Right lobe of liver (tissue), 6 donors: ENCODE measurements at places on chromosomes 3 and 15.

- no peaks in the 10 kb centered on the region for H3K36me3 ChIP-seq
- H3K4me1 ChIP-seq = peaks cover 8% of the 10 kb centered on the region
- peak overlapping the region; percentile 40 for H3K27ac ChIP-seq
- DNase-seq = no peak
- H3K27me3 ChIP-seq = no peaks in the 10 kb centered on the region
Observed at GRCh38 chr3:149085828-149086231, 503 bp downstream of the HLTF start.

- no peak for DNase-seq
- H3K27me3 ChIP-seq = no peaks in the 10 kb centered on the region
- no peak overlapping the region for H3K27ac ChIP-seq
- H3K4me1 ChIP-seq = no peaks in the 10 kb centered on the region
- H3K4me3 ChIP-seq = no peak overlapping the region
Observed at GRCh38 chr3:179991883-179992282, 44.9 kb downstream of the PEX5L start.

DNA sequence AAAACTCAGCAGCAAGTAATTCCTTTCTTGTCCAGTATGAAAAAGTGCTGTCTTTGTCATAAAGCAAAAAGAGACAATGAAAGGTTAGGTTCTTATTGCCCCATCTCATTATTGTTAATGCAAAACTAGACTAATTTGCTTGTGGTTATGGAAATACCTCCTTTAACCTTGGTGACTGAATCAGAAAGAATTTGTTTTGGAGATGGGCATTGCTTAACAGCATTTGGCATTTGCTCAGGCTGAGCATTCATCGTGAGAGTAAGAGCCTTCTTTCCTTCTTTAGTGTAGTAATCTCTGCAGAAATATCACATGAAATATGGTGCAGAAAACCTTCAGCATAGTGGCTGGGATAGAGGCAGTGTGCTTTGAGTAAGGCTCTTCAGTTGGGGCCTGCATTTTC lies 103.1 kb downstream of the CNTN6 start:
- no peak overlapping the region for H3K4me3 ChIP-seq
- H3K36me3 ChIP-seq = no peaks in the 10 kb centered on the region
- H3K27me3 ChIP-seq = no peaks in the 10 kb centered on the region
- no peaks in the 10 kb centered on the region for H3K4me1 ChIP-seq
- H3K27ac ChIP-seq = no peak overlapping the region
- DNase-seq = no peak

DNA sequence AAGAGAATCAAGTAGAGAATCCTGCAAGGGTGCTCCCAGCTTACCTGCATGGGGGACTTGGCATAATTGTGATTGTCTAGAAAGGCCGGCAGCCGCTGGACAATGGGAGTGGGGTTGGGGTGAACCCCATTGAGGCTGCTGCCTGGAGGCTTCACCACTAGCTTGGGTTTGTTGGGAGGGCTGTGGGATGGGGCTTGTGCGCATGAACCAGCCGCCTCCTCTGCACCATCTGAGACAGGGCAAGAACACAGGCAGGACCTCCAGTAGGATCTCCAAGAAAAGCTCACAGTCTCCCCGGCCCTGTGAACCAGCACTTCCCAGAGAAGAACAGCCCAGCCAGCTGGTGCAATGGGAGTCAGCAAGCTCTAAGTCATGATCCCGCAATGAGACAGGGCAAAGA lies 39.8 kb downstream of the SEMA3G start:
- peaks cover 11% of the 10 kb centered on the region for H3K4me1 ChIP-seq
- no peaks in the 10 kb centered on the region for H3K27me3 ChIP-seq
- H3K27ac ChIP-seq = no peak overlapping the region
- no peak for DNase-seq

GRCh38 chr3:58588030-58588614 lies 10.9 kb upstream of the FAM107A start:
- DNase-seq = no peak
- H3K4me1 ChIP-seq = no peaks in the 10 kb centered on the region
- H3K27me3 ChIP-seq = no peaks in the 10 kb centered on the region

DNA sequence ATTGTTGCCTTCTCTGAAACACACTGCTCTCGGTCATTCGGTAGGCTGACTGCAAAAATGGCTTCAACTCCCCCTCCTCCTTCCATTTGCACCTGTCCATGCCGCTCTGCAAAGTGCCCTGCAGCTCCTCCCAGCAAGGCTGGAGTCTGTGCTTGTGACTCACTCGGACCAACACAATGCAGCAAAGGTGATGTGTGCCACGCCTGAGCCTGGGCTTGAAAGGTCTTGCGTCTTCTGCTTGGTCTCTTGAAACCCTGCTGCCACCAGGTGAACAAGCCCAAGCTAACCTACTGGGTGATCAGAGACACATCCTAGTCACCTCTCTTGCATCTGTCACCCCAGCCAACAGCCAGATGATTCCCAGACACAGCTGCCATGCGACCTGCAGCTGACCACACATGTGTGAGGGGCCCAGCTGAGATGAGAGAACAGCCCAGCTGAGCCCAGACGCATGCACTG lies 71.1 kb downstream of the MGLL start:
- H3K27me3 ChIP-seq = no peaks in the 10 kb centered on the region
- H3K27ac ChIP-seq = no peak overlapping the region
- DNase-seq = no peak

GRCh38 chr3:45178183-45179023 lies 32.2 kb upstream of the CDCP1 start:
- no peaks in the 10 kb centered on the region for H3K36me3 ChIP-seq
- H3K27ac ChIP-seq = no peak overlapping the region
- no peaks in the 10 kb centered on the region for H3K27me3 ChIP-seq
- no peak for DNase-seq
- H3K4me1 ChIP-seq = no peaks in the 10 kb centered on the region

GRCh38 chr3:133295199-133295901 lies 104.5 kb upstream of the BFSP2 start:
- no peaks in the 10 kb centered on the region for H3K27me3 ChIP-seq
- no peaks in the 10 kb centered on the region for H3K36me3 ChIP-seq
- H3K27ac ChIP-seq = no peak overlapping the region
- H3K4me3 ChIP-seq = no peak overlapping the region

DNA sequence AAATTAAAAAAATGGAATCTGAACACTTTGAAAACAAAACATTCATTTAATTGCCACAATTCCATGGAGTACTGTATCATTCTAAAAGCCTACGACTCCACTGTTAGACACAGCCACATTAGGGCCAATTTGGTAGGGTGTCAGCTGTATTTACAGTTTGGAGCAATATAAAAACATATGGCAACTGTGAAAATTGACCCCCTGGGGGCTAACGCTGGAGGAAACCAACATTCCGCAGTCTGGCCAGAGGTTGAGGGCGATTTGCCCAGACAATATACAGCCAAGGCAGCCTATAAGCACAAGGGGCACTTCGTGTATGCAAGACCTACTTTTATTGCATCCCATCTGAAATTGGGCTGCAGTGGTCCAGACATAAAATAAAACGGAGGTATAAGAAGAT lies 476.5 kb upstream of the WNT5A start:
- DNase-seq = no peak
- H3K4me3 ChIP-seq = no peak overlapping the region
- H3K4me1 ChIP-seq = no peaks in the 10 kb centered on the region
- H3K36me3 ChIP-seq = no peaks in the 10 kb centered on the region
- H3K27me3 ChIP-seq = no peaks in the 10 kb centered on the region

DNA sequence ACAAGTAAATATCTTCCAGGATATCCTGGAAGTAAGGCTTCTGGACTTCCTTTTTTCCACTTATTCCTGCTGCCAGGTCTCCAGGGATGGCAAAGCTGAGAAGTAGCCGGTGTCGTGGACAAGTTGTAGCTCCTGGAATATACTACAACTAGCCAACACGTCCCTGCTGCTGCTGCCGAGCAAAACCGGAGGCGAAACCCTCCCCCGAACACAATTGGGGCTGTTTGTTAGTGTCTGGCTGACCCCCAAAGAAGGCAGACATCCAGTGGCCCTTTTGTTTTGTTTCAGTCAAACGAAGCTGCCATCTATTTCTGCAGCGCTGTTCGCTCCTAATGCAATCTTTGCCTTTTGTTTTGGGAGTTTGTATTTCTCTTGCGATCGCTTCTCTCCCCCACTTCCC lies 45.3 kb upstream of the EIF5A2 start:
- H3K27me3 ChIP-seq = no peaks in the 10 kb centered on the region
- H3K4me3 ChIP-seq = no peak overlapping the region
- peaks cover 14% of the 10 kb centered on the region for H3K4me1 ChIP-seq
- DNase-seq = no peak

DNA sequence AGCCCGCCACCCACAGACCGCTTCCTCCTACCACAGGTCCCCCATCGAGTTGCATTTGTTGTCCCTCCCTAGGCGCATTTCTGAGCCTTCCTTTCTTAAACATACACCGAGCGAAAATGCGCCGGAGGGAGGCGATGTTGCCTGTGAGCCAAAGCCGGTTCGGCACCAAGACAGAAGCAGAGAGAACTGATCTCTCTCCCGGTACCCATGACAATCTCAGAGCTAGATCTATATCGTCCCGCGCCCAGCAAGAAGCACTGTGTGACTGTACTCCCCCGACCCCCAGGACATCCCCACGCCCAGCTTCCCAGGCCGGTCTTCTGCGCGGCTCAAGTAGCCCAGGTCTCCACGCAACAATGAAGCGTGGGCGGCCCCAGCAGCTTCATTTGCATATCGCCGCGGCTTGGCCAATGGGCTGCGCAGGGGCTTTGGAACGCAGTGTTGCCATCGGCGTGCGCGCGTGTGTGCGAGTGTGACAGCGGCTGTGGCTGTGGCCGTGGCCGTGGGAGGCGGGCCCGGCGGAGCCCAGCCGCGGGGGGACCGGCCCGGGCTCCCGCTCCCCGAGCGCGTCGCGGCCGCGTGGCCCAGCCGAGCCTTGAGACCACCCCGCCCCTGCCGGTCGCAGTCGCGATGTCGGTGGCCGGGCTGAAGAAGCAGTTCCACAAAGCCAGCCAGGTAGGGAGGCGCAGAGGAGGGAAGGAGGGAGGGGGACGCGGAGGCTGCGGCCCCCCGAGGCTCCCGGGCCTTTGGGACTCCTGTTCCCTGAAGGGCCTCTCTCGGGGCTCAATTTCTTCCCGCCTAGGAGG lies at the start of gene SH3GL3:
Gene SH3GL3, plus strand, starts transcription at position 438 of the 806 bp plus-strand sequence. Its CDS starts 193 bp downstream, at position 631.
- H3K27ac ChIP-seq = no peak within 1 kb of the TSS
- H3K4me3 ChIP-seq = peak within 1 kb of the TSS; percentile 23
- H3K27me3 ChIP-seq = no peaks in the 10 kb centered on the region
- peak; percentile 57 for DNase-seq

GRCh38 chr3:142279965-142280590 lies 54.7 kb upstream of the GK5 start:
- no peaks in the 10 kb centered on the region for H3K36me3 ChIP-seq
- H3K4me3 ChIP-seq = no peak overlapping the region
- H3K4me1 ChIP-seq = no peaks in the 10 kb centered on the region
- no peak overlapping the region for H3K27ac ChIP-seq
- peak; percentile 59 for DNase-seq
- no peaks in the 10 kb centered on the region for H3K27me3 ChIP-seq

DNA sequence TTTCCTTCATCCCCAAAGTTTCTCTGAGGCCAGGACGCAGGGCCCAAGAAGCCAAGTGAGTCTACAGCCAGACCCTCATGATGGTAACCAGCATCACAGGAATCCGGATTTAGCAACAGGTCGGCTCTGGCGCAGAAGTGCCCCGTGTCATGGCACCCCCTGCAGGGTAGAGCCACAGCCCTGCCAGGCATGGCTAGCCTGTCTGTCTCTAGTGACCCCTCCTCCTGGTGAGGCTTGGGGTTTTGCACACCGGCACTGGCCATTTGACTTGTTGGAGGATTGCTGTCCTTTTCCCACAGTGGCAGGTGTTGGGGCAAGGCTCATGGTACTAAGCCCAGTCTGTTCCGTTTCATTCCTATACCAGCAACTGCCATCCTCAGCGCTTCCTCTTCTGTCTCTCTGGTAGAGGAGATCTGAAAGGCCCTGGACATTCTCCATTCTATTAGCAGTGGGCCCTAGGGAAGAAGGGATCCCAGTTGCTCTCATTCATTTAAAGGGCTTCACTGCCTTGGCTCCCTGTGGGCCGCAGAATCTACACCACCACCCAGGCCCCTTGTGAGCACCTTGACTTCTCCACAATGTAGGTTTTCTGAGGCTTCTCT lies 9.4 kb upstream of the CHAC1 start:
- H3K27me3 ChIP-seq = no peaks in the 10 kb centered on the region
- no peaks in the 10 kb centered on the region for H3K36me3 ChIP-seq
- no peak overlapping the region for H3K27ac ChIP-seq
- H3K4me1 ChIP-seq = peaks cover 22% of the 10 kb centered on the region
- no peak for DNase-seq

- no peaks in the 10 kb centered on the region for H3K4me1 ChIP-seq
- no peak overlapping the region for H3K27ac ChIP-seq
- no peaks in the 10 kb centered on the region for H3K36me3 ChIP-seq
- no peak overlapping the region for H3K4me3 ChIP-seq
Observed at GRCh38 chr15:40859206-40859851, 14.7 kb downstream of the RHOV start.

DNA sequence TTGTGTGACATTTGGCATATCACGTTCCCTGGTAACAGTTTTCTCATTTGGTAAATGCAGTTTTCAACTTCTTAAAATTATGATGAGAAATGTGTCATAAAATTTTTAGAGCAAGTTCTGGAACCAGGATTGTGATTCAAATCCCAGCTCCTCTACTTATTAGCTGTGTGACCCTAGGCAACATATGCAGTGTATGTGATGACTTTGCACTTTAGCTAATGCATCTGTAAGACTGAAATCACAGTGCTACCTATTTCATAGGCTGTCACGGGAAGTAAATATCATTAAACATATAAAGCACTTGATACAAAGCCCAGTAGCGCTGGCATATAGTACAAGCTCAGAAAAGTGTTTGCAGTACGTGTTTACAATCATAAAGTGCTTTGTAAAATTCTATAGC lies 419.4 kb downstream of the GRM7 start:
- no peaks in the 10 kb centered on the region for H3K4me1 ChIP-seq
- no peaks in the 10 kb centered on the region for H3K27me3 ChIP-seq
- no peaks in the 10 kb centered on the region for H3K36me3 ChIP-seq
- H3K27ac ChIP-seq = no peak overlapping the region
- DNase-seq = no peak

DNA sequence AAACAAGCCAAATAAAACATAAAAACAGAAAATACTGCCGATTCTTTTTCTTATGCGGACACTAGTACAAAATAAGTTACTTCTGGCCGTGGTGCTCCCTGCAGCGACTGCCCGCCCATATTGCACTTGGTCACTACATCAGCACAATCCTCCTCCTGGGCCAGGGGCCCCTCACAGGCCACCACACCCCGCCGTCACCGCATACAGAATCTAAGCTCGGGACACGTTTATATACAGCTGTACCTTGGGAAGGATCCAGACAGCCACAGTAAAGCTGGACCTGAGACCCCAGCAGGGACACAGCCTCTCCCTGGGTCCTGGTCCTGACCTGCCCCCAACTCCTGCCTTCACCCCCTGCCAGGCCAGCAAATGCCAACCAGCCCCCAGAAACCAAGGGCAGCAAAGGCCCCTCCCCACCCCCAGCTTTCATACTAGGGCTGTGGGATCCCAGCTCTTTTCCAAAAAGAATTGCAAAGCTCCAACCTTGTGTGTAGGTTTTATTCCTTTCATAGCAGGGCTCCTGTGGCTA lies 12.9 kb upstream of the DNAJB8 start:
- no peak overlapping the region for H3K27ac ChIP-seq
- no peak overlapping the region for H3K4me3 ChIP-seq
- no peaks in the 10 kb centered on the region for H3K4me1 ChIP-seq
- no peaks in the 10 kb centered on the region for H3K36me3 ChIP-seq
- no peaks in the 10 kb centered on the region for H3K27me3 ChIP-seq
- DNase-seq = no peak
